K562 (cell line): ENCODE measurements at places on chromosomes 16 and 17.
A peak's percentile ranks its signal among the peaks of the same experiment; 100 is the strongest.

DNA sequence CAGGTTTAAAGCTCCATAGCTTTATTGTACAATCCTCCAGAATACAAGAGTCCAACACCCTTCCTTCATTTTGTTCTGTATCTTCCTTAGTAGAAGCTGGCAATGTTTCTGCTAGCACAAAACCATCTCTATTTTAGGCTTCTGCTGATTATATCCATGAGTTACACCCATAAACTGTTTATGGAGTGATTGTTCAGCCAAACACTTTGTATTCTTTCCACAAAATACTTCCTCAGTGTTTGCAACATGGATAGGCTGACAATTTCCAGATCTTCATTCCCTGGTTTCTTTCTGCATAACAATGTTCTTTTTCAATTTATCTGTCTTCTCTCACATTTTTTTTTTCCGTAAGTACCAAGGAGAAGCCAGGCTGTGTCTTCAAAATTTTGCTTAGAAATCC is 839.9 kb upstream of the CDH8 start:
- no peak for DNase-seq

DNA sequence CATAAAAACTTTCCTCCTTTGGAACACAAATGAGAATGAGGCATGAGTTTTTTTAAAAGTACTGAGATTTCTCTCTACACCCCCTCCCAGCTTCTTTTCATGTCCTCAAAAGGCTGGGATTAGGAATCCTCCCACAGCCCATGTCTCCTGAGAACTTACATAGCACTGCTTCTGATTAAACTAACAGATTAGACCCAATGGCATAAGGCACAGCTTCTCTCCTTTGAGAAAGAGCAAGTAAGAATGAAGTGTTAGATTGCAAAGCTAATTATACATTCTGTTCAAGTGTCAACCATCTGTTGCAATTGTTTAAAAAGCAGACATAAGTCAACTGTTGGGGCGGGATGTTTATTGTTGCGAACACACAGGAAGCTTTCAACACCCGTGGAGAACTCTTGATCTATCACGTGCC is 715.1 kb downstream of the CDH11 start:
- no peak for DNase-seq

- DNase-seq, result no peak
Measured at GRCh38 chr16:81237282-81237681, 1.2 kb upstream of the BCO1 start.

- no peak for DNase-seq
Measured at GRCh38 chr17:78396441-78397337, 18.2 kb downstream of the PGS1 start.

DNA sequence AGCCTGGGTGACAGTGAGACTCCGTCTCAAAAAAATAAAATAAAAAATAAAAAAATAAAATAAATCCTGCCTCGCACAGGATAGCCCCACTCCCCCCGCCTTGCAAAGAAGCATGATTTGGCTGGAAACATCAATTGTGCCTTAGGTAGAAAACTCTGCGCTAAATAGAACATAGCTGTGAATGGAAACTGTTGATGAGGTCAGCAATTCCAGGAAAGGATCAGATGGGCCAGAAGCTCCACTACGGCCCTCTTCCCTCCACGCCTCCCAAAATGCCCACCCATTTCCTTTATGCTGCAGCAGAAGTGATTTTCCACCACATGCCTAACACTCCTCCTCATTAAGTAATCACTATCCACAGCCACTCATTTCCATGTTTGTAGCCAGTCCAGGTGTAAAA is 473.4 kb downstream of the XYLT1 start:
- no peak for DNase-seq

GRCh38 chr17:45857977-45858708 is 13.5 kb downstream of the SPPL2C start:
- DNase-seq, result peak; percentile 40

DNA sequence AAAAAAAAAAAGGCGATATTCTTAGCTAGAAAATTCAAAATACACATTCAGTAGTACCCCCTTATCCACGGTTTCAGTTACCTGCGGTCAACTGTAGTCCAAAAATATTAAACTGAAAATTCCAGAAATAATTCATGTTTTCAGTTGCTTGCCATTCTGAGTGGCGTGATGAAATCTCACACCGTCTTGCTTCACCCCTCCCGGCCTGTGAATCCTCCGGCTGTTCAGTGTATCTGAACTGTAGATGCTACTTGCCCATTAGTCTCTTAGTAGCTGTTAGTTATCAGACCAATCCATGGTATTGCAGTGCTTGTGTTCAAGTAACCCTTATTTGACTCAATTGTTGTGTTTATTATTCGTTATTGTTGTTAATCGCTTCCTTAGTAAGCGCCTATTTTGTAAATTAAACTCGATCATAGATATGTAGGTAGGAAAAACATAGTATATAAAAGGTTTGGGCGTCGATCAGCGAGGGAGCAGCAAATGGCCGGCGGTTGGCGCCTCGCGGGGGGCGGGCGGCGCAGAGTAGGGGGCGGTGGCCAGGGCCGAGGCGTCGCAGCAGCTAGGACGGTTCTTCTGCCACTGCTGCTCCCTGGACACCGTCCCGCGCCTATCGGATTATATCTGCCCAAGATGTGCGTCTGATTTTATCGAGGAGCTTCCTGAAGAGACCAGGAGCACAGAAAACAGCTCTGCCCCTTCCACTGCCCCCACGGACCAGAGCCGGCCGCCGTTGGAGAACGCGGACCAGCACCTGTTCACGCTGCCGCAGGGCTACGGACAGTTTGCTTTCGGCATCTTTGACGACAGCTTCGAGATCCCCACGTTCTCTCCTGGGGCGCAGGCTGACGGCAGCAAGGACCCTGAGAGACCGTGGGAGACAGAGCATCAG is 39.8 kb upstream of the AKAP1 start:
- DNase-seq, result no peak

GRCh38 chr16:2471653-2472487 is 773 bp downstream of the NTN3 start:
- no peak for DNase-seq

GRCh38 chr17:830950-831349 is 48.8 kb downstream of the MRM3 start:
- DNase-seq, result no peak
